ENCODE measurements at places on chromosomes 6 and 20.

GRCh38 chr6:11535801-11536230, 1.7 kb upstream of the TMEM170B start:
- no peak for DNase-seq

GRCh38 chr6:70838907-70839285, 118.0 kb downstream of the B3GAT2 start:
- no peak for DNase-seq

- no peak for DNase-seq
Measured at GRCh38 chr6:29809249-29809648, 18.4 kb upstream of the HLA-G start.

DNA sequence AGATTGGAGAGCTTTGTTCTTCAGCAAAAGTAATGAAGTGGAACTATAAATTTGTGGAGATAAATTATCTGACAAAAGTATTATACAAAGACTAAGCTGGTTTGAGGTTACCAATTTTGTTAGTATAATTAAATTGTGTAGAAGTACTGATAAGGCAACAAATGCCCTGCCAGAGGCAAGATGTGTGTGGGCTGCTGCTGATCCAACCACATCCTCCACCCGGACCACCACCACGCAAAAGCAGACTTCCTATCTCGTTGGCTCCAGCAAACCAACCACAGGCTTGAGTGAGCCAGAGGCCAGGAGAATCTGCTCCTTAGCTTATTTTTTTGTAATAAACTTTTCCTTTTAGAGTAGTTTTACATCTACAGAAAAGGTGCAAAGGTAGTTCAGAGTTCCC, 1.1 kb upstream of the MYLK4 start:
- DNase-seq = no peak

- DNase-seq = no peak
Measured at GRCh38 chr6:168136622-168137021, 57.6 kb upstream of the FRMD1 start.

GRCh38 chr6:98833307-98834059, 891 bp upstream of the POU3F2 start:
- no peak for DNase-seq

- DNase-seq = no peak
Measured at GRCh38 chr20:56392881-56393482, 537 bp downstream of the CSTF1 start.

- no peak for DNase-seq
Measured at GRCh38 chr6:97594844-97595243, 311.8 kb upstream of the MMS22L start.

DNA sequence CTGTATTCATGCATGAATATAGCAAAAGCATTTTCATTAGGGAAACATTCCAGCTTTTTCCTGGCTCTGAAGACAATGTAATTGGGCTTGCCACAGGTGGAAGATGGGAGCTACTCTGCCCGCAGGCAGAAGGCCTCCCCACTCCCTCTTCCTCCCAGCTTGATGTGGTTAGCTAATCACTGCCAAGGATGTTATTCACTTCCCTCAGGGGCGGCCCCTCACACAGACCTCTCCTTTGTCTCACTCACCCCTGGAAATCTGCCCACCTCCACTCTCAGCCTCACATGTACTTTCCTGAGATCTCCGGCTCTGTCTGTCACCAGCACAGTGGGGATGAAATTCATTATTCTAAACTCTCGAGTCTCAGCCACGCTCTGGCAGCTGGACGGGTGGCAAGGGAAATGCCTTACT, 100.7 kb downstream of the ANKRD60 start:
- no peak for DNase-seq

- DNase-seq = no peak
Measured at GRCh38 chr20:25061103-25061799, 3.3 kb upstream of the ACSS1 start.

GRCh38 chr20:50649590-50649989, 41.8 kb downstream of the RIPOR3 start:
- DNase-seq = no peak

- no peak for DNase-seq
Measured at GRCh38 chr6:75446241-75446880, 47.2 kb downstream of the FILIP1 start.

GRCh38 chr20:4341804-4342485, 326.6 kb upstream of the RNF24 start:
- no peak for DNase-seq

GRCh38 chr20:45552456-45552855, 5.3 kb upstream of the EPPIN start:
- no peak for DNase-seq

DNA sequence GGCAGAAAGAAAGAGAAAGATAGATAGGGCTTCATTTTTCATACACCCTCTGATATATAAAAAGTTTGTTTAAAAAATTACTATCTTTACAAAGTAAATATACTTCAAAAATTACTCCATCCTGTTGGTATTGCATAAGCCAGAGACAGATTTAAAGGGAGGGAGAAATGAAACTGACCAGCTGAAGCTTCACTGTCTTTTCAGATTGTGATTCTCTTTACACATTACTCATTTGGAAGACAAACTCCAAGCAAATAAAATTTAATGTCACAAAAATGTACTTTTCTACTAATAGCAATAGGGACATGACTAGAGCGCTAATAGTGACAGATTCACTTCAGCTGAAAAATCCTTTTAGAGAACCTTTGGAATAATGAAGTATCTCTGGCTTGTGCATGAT, 38.6 kb upstream of the MARCKS start:
- no peak for DNase-seq

GRCh38 chr20:3189561-3190131, 14.8 kb downstream of the DDRGK1 start:
- DNase-seq = no peak

GRCh38 chr20:47931002-47931401, 145.7 kb upstream of the SULF2 start:
- DNase-seq = no peak

- no peak for DNase-seq
Measured at GRCh38 chr6:113148566-113148965, 708.6 kb upstream of the MARCKS start.

GRCh38 chr6:120122401-120122800, 772.8 kb upstream of the MAN1A1 start:
- DNase-seq = no peak

GRCh38 chr6:7389162-7389450, 436 bp downstream of the CAGE1 start:
- no peak for DNase-seq

DNA sequence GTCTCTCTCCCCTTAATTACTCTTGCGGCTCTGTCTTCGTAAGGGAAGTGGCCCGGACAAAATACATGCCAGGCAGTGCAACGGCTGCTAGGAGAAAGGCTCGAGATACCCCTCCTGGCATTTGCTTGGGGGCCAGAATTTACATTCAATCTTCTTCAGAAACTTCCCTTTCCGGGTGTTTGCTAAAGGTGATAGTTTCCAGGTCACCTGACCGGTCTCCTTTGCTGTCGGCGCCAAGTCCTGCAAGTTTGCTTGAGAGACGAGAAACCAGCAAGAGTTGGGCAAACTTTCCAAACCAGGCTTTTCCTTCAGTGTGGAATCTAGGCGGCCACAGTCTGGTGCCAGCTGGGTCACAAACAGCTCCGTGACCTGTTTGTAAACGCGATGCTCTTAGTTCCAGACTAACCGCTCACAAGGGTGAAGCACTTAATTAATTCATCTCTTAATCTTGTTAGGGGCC, 563 bp upstream of the SRSF3 start:
- DNase-seq = no peak

- DNase-seq = no peak
Measured at GRCh38 chr6:49004801-49005200, 458.3 kb downstream of the MMUT start.

DNA sequence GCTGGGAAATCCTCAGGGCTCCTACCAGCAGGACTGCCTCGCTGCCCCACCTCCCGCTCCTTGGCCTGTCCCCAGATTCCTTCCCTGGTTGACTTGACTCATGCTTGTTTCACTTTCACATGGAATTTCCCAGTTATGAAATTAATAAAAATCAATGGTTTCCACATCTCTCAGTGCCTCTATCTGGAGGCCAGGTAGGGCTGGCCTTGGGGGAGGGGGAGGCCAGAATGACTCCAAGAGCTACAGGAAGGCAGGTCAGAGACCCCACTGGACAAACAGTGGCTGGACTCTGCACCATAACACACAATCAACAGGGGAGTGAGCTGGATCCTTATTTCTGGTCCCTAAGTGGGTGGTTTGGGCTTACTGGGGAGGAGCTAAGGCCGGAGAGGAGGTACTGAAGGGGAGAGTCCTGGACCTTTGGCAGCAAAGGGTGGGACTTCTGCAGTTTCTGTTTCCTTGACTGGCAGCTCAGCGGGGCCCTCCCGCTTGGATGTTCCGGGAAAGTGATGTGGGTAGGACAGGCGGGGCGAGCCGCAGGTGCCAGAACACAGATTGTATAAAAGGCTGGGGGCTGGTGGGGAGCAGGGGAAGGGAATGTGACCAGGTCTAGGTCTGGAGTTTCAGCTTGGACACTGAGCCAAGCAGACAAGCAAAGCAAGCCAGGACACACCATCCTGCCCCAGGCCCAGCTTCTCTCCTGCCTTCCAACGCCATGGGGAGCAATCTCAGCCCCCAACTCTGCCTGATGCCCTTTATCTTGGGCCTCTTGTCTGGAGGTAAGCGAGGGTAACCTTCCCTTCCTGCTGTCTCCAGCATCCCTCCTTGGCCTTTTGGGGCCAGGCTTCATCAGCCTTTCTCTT, at the start of gene CFB:
Gene CFB, plus strand, starts transcription at position 589 of the 863 bp plus-strand sequence. Its CDS starts 127 bp downstream, at position 716.
- no peak for DNase-seq

- DNase-seq = no peak
Measured at GRCh38 chr6:163862701-163863100, 448.2 kb downstream of the QKI start.

- no peak for DNase-seq
Measured at GRCh38 chr6:125953502-125953875, 3.1 kb upstream of the HINT3 start.

DNA sequence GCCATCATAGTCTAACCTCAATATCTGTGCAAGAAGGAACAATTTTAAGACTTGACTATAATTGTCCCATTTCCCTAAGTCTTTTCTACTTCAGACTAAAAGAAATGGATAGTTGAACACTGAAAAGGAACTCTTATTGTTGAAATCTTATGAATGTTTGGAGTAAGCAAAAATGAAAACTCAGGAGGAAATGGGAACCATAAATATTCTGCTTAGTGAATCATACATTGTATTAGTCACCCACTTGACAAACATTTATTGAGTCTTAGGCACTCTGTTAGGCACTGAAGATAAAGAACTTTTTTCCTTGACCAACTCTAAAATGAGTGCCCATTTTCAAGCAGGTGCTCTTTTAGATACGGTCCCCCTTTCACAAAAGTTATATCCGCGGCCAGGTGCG, 8.7 kb downstream of the CCDC170 start:
- no peak for DNase-seq

- no peak for DNase-seq
Measured at GRCh38 chr6:2818593-2818992, 23.1 kb downstream of the SERPINB1 start.

- no peak for DNase-seq
Measured at GRCh38 chr6:13272131-13273046, 55.9 kb downstream of the TBC1D7 start.
